Endodermal cell (in vitro differentiated cells): ENCODE measurements at places on chromosomes 16 and 17. TPM values are rescaled to one million over a fixed set of nuclear protein-coding genes. Genes with fewer than 3 reads are reported as not detected.

Gene MON1B
- 40.9 and 45.7 TPM in 2 replicates for total RNA-seq

Gene LAT
- total RNA-seq: 3.0 to 8.1 TPM (median 4.5 TPM) in 3 replicates

- H3K27me3 ChIP-seq: peaks cover 80% of the 10 kb centered on the region
- H3K4me1 ChIP-seq: no peaks in the 10 kb centered on the region
- no peaks in the 10 kb centered on the region for H3K36me3 ChIP-seq
- peak overlapping the region; percentile 78 for H3K4me3 ChIP-seq
- H3K27ac ChIP-seq: no peak overlapping the region
- peak; percentile 83 for DNase-seq
Measured at GRCh38 chr17:5499476-5500231, 13.3 kb downstream of the MIS12 start.

DNA sequence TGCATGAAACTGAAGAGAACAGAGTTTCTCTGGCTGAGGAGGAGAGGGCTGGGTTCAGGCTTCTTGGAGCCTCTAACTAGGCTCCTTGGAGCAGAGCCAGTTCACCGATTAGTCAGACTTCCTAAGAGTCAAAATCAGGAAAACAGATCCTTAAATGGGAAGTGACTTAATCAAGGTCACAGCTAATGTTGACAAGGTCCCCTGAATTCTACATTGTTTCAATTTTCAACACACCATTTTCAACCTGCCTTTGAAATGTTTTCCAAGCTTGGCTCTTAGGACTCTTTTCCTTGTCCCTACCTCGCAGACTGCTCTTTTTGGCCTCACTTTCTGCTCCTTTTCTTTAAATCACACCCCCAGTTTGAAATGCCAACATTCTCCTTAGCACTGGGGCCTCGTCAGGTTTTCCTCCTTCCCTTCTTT is 16.3 kb downstream of the MYL4 start:
- no peak overlapping the region for H3K27ac ChIP-seq
- H3K4me3 ChIP-seq: no peak overlapping the region
- no peaks in the 10 kb centered on the region for H3K27me3 ChIP-seq
- no peak for DNase-seq

GRCh38 chr17:43482103-43483012 is 1.4 kb upstream of the DHX8 start:
- peaks cover 5% of the 10 kb centered on the region for H3K4me1 ChIP-seq
- H3K27ac ChIP-seq: no peak overlapping the region
- H3K27me3 ChIP-seq: no peaks in the 10 kb centered on the region
- no peak overlapping the region for H3K4me3 ChIP-seq

GRCh38 chr16:50671644-50672260 is 9.4 kb downstream of the SNX20 start:
- no peaks in the 10 kb centered on the region for H3K4me1 ChIP-seq
- H3K4me3 ChIP-seq: peak overlapping the region; percentile 17
- H3K27me3 ChIP-seq: no peaks in the 10 kb centered on the region
- H3K27ac ChIP-seq: no peak overlapping the region
- peak; percentile 82 for DNase-seq
- H3K36me3 ChIP-seq: no peaks in the 10 kb centered on the region

DNA sequence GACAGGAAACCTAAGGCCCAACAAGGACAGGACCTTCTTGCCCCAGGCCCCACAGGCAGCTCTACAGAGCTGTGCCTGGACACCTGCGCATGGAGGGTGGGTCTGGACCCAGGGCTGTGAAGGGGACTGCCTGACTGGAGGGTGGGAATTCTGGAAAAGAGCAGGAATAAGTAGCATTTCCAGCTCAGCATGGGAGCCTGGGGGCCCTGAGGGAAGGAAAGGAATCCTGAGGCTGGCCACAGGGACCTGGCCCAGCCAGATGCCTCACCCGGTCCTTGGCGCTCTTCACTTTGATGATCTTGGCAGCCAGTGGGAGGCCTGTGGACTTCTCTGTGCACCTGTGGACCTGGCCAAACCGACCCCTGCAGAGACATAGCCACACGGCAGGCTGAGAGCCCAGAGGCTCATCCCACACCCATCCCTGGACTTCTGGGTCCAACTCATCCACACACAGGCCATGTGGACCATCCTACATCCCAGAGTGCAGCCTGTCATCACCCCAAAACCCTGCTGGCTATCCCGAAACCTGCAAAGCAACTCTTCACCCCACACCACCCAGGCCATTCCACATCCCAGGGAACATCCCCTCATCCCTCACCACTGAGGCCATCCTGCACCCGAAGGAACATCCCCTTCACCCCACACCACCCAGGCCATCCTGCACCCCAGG is 18.7 kb downstream of the MYLK3 start:
- no peaks in the 10 kb centered on the region for H3K36me3 ChIP-seq
- no peak overlapping the region for H3K27ac ChIP-seq
- H3K27me3 ChIP-seq: no peaks in the 10 kb centered on the region

- DNase-seq: no peak
- no peaks in the 10 kb centered on the region for H3K27me3 ChIP-seq
- H3K4me1 ChIP-seq: no peaks in the 10 kb centered on the region
- no peak overlapping the region for H3K27ac ChIP-seq
- peaks cover 62% of the 10 kb centered on the region for H3K36me3 ChIP-seq
- H3K4me3 ChIP-seq: no peak overlapping the region
Measured at GRCh38 chr16:89905511-89906139, 13.0 kb upstream of the MC1R start.

DNA sequence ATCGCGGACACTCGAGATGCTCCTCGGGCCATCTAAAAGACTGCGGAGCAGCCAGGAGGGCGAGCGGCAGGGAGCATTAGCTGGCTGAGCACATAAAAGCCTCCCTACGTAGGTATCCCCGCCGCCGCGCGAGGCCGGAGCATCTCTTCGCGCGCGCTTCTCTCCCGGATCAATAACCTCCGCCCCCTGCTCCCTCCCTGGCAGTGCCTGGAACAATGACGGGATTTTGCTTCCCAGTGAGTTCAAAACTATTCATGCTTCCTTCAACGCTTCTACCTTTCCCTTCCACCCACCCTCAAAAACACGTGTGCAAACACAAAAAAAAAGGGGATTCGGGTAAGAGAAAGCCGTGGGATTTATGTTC is 984 bp downstream of the CENPV start:
- H3K4me3 ChIP-seq: peak overlapping the region; percentile 93
- H3K36me3 ChIP-seq: peaks cover 27% of the 10 kb centered on the region
- no peaks in the 10 kb centered on the region for H3K27me3 ChIP-seq
